ENCODE measurements at places on chromosomes 6 and 20.
A peak's percentile ranks its signal among the peaks of the same experiment; 100 is the strongest.

GRCh38 chr20:17504898-17505635 is 26.1 kb downstream of the BFSP1 start:
- DNase-seq, result peak; percentile 55

- peak; percentile 39 for DNase-seq
These were observed 61.9 kb downstream of the CNKSR3 start for GRCh38 chr6:154448448-154449096.

- no peak for DNase-seq
These were observed 15.4 kb downstream of the EZR start for GRCh38 chr6:158803733-158804143.

GRCh38 chr20:62671765-62672164 is 29.5 kb downstream of the SLCO4A1 start:
- DNase-seq, result no peak

DNA sequence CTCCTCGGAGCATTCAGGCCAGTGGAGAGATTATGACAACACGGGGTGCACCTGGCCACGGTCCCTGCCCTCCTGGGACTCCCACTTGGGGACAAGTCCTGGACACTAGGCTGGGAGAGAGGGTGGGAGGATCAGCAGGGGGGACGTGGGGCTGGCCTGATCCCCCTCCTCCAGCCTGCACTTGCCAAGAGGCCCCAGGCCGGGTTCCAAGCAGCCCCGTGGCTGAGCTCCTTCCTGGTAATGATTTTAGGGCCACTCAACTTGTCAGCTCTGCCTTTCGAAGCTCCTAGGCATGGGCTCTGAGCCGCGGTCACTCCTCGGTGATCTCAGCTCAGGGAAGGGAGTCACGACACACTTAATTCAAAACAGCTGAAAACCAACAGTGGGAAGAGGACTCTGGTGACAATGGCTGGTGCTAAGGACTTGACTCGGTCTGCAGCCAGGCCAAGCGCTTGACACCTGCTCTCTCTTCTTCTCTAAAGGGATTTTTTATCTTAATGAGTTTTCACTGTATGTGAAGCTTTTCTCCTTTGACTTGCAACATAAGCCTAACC is 161.7 kb downstream of the BMP7 start:
- DNase-seq, result no peak

DNA sequence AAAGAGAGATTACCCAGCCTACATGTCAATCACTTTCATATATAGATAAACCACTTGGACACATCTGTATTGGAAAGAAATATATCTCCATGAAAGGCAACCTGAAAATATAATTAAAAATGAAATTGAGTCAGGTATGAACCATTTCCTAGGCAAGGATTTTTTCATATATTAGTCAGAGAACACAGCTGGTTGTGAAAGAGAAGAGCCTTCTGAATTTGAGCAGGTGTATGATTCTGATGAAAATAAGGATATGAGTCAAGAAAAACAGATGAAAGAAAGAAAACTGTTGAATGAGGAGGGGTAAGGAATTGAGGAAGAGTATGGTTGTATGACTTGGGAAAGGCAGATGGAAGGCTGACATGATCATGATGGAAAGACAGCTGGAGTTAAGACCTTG is 441.1 kb downstream of the HAO1 start:
- DNase-seq, result no peak

- DNase-seq, result no peak
These were observed 150.4 kb upstream of the PHACTR3 start for GRCh38 chr20:59453759-59454560.

- DNase-seq, result no peak
These were observed 577 bp upstream of the SCAND1 start for GRCh38 chr20:35954907-35955251.

DNA sequence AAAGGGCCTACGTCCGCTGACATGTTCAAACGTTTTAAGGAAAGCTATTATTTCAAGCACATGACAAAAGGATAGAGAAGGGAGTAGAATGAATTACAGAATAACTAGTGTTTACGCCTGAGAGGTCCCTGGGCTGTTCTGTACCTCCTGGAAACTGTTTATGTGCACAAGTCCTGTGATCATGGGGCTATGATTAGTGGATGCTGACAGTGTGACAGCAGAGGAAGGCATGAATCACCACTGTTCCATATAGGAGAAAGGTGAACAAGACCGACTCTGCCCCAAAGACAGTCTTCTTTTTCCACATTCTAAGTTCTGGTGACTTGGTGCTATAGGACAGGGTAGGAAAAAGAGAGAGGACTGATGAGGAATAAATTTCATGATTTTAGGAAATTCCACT is 249.2 kb upstream of the PRDM1 start:
- DNase-seq, result no peak

GRCh38 chr6:6393069-6393529 is 72.6 kb upstream of the F13A1 start:
- DNase-seq, result no peak

DNA sequence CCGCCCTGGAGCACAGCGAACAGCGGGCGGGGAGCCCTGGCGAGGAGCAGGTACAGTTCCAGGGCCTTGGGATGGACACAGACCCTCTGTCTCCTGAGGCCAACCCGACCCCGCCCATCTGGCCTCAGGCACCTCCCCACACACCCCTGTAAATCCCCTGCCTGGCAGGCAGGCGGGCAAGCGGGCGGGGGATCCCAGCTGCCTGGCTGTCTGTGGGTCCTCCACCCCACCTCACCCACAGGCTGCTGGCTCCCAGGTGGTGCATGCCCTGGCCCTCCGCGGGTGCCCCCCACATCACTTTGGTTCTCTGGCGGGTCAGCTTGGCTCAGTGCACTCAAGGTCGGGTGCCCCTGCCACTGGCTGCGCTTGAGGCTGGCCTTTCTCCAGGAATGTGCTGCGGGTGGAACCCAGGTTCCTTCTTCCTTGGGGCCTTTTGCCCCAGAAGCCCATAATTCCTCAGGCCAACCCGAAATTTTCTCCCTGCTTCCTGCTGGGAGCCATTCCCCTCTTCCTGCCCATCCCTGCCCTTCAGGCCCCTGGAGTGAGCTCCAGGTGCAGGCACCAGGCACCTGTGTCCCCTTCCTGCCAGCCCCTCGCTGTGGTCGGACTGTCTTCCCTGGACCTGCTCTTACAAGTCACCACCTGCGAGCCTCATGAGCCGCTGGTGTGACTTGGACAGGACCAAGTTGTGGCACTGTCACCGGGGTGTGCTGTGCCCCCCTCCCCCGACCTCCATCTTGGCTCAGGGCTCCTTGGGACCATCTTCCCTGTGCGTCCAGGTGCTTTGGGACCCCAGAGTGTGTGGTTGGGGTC is 5.3 kb upstream of the TNFRSF6B start:
- DNase-seq, result no peak

DNA sequence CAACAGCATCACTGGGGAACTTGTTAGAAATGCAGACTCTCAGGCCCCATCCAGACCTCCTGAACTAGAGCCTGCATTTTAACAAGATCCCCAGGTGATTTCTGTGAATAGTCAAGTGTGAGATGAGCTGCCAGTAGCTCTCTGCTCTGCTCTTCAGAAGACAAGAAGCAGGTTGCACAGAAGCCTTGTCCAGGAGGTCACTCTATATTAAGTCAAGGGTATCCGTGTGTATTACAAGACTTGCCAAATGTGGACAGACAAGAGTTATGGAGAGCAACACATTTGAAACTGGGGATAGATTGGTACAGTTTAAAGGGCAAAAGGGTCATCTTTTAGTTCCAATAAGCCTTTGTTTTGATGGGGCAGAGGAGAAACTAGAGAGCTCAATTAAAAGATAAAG is 23.2 kb upstream of the RIN2 start:
- DNase-seq, result no peak

- DNase-seq, result no peak
These were observed 1.7 kb downstream of the NR2E1 start for GRCh38 chr6:108167449-108168089.

GRCh38 chr6:11018225-11018624 is 25.9 kb downstream of the ELOVL2 start:
- no peak for DNase-seq

GRCh38 chr6:15947436-15947835 is 181.4 kb upstream of the MYLIP start:
- DNase-seq, result no peak

- DNase-seq, result no peak
These were observed 370.7 kb downstream of the RFPL4B start for GRCh38 chr6:112717856-112718255.

DNA sequence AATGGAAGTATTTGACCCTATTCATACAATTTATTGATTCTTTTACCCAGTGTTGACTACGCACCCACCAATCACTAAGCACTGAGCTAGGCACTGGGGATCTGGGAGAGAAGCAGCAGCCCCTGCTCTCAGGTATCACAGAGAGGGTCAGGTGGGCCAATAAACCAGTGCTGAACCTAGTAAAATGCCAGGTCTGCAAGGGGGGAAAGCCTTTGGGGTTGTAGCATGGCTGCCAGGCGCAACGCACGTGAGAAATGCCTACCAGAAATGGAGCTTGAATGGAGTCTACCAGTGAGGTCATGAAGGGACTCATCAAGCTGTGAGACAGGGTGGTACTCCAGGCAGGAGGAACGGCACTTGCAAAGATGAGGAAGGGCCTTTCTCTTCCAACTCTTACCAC is 313.6 kb downstream of the GMDS start:
- no peak for DNase-seq

DNA sequence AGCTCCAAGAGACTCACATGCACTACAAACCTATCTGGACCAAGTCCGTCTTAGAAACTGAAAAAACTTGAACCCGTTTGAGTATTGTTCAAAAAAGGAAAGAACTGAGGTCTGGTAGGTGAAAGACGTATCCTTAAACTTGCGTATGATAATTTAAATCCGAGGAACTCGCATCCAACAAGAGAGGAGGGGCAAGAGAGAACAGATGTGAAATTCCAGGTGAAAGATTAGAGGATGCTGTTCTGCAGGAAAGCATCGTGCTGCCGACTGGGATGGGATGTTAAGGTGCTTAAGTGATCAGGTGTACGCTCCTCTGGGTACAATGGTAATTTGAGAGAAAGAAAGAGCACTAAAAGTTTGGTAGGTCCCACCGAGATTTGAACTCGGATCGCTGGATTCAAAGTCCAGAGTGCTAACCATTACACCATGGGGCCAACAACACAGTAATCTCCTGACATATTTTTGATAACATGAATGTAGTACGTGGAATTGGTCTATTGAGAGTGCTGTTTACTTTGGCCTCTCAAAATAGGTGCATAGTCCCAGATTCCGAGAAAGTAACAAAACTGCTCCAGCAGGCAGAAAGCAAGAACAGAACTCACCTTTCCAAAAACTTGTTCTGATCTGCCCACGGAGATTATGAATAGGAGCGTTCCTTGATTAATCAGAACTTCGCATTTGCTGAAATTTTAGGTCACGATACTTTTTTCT is 53.5 kb upstream of the BTN3A2 start:
- peak; percentile 63 for DNase-seq

DNA sequence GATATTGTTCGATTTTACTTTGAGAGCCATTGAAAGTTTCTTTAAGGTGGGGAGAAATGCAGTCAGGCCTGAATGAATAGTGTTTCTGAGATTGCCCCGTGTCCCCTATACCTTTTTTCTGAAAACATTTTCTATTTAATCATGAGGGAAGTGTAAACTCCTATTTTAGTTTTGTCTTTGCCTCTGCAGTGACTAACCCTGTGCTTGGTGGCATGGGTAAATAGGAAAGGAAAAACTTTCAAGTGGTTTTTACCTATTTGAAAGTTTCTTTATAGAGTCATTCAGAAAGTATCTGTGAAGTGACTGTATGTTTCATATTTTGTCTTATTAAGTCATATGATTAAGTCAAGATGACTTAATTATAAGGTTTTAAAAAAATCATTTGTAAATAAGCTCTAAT is 14.5 kb downstream of the SNRNP48 start:
- no peak for DNase-seq

DNA sequence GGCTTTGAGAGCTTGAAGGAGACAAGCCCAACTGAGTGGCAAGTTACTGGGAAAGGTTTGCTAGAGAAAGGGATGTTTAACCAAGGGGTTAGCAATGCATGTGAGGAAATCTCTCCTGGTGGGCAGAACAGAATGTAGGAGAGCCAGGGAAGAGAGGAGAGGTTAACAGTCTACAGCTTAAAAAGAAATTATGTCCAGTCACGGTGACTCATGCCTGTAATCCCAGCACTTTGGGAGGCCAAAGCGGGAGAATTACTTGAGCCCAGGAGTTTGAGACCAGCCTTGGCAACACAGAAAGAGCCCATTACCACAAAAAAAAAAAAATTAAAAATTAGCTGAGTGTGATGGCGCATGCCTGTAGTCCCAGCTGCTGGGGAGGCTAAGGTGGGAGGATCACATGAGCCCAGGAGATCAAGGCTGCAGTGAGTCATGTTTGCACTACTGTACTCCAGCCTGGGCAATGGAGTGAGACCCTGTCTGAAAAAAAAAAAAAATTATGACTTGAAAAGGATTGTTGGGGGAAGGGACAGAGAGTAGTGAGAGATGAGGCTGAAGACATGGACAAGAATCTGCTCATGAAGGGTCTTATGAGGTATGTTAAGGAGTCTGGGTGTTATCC is 264.9 kb downstream of the TBC1D7 start:
- no peak for DNase-seq

DNA sequence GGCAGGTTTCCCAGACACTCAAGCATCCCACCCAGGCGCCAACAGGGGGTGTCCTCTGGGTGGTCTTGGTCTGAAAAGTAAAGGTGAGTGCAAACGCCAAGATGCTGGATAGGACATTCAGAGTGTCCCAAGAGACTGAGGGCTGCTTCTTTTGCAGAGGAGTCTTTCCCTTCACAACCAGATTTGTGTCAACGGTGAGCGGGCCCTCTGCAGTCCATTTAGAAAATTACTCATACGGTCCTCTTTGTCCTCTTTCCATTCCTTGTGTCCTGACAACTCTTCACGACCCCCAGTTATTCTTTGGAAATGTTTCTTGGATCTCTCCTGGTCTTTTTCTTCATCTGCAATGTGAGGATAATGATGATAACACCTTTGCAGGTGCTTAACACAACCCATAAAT is 257.8 kb downstream of the CDC5L start:
- no peak for DNase-seq

GRCh38 chr20:42197599-42197998 is 579.4 kb upstream of the CHD6 start:
- DNase-seq, result no peak

DNA sequence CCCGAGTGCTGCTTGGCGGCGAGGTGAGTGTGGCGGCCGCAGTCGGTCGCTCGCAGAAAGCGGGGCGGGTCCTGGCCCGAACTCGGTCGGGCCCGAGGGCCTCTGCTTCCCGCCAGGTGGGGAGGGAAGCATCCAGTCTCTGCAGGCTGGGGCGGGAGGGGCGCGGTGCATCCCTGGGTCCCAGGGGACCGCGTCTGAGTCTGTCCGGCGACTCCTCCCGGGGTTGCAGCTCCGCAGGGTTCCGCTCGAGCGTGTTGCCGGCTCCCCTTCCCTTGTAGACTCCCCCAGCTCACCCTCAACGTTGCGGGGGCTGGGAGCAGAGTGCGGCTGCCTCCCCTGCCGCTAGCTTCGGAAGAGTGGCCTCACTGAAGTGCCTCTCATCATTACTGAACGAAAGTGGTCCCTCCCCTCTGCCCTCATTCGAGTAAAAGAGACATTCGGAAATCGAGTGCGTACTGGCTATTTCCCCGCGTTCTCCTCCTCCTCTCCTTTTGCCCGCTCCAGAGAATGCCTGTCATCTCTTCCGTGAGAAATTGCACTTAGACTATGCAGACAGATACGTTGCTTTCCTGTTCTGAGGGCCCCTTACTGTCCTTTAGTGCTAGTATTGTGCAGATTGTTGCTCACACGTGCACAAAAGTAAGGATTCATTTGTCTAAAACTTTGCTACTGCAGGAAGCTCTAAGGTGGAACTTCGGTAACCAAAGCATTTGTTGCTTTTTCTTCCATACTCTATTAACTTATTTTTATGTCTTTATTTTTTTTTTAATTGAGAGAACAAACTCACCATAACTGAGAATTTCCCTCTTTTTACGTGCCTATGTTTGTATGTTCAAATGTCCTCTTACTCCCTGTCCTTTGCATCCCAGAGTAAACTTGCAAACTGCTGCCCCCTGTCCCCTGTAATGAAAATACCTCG is 751 bp downstream of the MAP3K4 start:
- peak; percentile 75 for DNase-seq

All from SK-N-DZ (cell line).